ENCODE measurements at places on chromosomes 16 and 17.

DNA sequence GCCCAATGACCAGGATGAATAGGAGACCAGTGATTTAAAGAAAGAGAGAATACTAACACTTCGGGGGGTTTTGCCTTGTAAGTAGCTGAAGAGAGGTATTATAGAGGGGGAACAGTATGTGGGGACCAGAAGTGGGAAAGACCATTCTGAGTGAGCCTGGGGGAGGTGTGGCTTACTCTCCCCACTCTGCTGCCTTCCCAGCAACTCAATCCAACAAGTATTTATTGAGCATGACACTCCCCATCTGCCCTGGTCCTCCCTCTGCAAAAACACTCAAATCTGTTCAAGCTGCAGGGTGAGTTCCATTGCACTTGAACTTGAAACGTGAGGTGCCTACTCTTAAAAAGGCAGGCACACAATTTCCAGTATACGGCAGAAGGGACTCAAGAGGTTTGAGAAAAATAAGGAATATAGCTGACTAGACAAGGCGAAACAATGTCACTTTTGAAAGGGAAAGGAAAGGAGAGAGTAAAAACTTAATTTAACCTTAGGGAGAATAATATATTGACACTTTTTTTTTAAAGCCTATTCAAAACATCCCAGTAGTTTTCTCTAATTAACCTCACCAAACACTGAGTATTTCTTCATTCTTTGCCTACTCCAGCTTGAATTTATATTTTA is 8.2 kb downstream of the FAM117A start:
- no peak for DNase-seq

- DNase-seq, result no peak
Observed at GRCh38 chr17:49018116-49018612, 21.0 kb downstream of the IGF2BP1 start.

GRCh38 chr16:3155181-3155580 is 20.4 kb downstream of the ZNF213 start:
- DNase-seq, result no peak

DNA sequence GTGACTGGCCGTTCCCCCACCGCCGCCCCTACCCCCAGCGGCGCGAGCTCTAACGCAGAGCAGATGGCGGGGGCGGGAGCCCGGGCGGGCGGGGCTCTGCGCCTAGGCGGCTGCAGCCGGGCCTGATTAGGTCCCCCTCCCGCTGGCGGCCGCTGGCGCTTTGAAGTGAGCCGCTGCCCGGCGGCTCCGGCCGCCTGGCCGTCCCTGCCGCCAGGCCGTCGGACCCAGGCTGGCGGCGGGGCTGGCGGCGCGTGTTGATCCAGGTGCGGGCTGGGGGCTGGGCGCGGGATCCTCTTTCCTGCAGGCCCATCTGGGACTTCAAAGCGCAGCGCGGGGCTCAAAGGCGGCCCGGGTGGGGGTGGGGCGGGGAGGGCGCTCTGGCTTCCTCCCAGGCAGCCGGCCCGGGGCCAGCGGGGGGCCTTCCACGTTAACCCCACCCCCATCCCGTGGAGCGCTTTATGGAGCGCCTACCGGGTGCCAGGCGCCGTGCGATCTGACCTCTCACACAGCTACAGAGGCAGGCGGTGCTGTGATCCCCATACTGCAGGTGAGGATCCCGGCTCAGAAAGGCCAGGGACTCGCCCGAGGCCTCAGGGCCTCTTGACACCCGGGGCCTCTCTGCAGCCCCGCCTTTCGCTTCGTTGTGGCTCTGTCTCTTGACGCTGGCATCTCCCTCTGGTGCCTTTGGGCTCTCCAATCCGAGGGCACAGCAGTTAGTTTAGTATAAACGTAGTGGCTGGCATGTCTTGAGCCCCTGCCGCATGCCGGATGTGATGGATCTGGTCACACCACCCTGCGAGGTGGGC is 80.0 kb upstream of the NKD1 start:
- DNase-seq, result no peak

- DNase-seq, result no peak
Observed at GRCh38 chr17:45719335-45720071, 64.6 kb upstream of the CRHR1 start.

DNA sequence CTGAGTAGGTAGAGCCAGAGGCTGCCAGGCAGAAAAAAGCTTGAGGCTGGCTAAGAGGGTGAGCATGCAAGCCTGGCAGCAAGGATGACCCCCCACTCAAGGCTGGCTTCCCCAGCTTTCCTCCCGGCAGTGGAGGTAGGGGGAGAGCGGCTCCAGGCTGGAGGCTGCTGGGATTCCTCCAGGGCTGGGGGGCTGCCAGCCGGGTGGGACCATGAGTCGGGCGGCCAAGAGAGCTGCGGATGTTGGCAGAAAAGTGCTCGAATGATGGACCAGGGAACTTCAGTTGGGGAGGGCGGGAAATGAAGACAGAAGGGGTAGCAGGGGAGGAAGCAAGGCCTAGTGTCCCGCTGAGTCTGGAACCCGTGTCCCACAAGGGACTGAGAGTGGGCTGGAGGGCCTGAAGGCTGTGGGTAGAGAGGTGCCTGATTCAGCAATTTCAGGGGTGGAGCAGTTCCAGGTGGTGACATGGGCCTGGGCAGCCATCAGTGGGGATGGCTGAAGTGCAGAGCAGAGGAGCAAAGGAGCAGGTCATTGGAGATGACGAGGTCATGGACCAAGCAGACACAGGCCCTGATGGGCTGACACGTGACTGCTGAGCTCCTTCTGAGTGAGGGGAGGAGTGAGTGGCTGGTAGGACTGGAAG is 20.3 kb downstream of the HSD11B2 start:
- no peak for DNase-seq

DNA sequence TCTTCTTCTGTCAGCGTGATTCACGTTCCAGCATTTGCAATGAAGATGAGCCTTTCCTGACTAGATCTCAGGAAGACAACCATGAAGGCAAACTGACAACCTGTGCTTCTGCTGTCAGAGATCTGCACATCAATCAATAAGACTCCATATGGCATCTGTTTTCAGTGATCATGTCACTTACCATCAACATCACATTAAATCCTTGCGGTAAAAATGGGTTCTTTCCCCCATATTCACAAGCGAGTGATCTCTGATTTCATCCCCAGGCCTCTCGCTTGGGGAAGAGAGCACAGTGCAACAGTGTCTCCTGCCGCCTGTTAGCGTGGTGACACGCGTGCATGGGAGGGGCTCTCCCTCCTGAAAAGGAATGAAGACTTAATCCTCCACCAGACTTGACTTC is 11.1 kb downstream of the NACA2 start:
- no peak for DNase-seq

- peak; percentile 6 for DNase-seq
Observed at GRCh38 chr16:74862743-74863244, 88.2 kb upstream of the FA2H start.

GRCh38 chr17:11935734-11936406 is 61.4 kb downstream of the ZNF18 start:
- no peak for DNase-seq

- no peak for DNase-seq
Observed at GRCh38 chr17:29611351-29612093, 11.2 kb downstream of the CORO6 start.

- no peak for DNase-seq
Observed at GRCh38 chr17:79201536-79202227, 127.1 kb downstream of the ENGASE start.

DNA sequence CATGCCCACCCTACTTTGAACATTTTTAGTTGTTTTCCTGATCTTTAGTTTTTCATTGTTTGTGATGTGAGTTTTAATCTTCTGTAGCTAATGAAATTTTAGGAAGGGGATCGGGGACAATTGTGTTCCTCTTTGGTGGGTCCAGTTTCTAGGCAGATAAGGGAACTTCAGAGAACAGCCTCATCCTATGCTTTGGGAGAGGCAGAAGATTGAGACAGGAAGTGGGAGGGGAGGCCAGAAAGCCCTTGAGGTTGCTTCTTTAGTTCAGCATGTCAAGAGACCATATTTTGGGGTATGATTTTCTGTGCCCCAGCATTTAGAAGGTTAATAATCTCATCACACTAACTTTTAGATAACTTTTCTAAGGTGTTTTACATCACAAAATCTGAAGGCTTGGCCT is 191.0 kb downstream of the TANC2 start:
- peak; percentile 23 for DNase-seq

DNA sequence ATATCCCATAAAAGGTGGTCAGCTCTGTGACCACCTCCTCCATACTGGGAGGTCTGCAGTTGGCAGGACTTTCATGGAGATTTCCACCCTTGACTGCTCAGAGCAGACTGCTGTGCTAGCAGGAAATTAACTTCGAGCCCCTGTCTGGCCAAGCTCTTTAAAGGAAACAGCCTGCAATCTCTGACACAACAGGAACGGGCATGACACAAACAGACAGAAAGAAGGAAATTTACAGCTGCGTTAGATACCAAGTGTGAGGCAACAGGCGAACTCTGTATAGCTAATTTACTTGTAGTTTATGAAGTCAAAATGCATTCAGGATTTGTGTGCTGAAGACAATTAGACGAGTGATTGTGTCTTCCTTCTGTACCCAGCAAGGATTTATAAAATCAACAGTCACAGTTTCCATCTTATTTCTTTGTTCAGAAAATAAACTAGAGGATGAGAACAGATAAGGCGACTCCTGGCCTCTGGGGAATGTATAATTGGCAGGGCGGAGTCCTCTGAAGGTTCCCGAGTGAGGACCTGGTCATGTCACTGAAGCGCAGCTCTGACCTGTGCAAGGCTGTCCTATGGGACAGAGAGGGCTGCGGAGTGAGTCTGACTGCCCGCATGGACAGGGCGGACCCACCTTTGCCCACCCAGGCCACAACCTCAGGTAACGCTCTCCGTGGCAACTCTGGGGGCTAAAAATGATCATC is 16.1 kb downstream of the WIPI1 start:
- peak; percentile 54 for DNase-seq

DNA sequence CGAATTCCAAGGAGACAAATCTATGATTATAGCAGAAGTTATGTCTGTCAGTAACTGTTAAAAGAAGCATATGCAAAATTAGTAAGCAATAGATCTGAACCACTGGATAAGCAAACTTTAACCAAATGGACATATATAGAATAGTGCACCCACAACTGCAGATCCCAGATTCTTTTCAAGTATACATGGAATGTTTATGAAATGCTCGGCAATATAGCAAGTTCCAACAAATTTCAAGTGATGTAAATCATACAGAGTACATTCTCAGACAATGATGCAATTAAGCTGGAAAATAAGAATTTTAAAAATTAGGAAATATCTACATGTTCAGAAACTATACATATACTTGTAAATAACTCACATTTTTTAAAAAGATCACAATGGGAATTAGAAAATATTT is 8.4 kb upstream of the HELZ start:
- DNase-seq, result no peak

DNA sequence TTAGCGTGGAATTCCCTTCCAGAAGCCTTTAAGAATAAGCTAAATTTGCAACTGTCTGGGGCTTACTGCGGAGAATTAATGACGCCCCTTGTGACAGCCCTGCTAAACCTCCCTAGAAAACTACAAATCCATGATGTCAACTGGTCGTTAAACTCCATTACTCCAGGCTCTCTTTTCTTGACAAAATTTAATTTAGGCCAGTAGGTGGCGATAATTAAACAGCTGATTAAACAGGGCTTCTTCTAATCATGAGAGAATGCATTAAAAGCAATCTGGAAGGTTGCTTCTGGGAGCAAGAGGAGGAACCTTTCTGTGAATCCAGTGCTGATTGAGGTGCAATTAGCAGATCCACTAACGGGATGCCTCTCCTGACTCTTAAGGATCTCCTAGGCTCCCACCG is 8.1 kb upstream of the NLRP1 start:
- DNase-seq, result peak; percentile 42

GRCh38 chr17:30958187-30958586 is 12.7 kb upstream of the RNF135 start:
- peak; percentile 81 for DNase-seq

- peak; percentile 62 for DNase-seq
Observed at GRCh38 chr17:70230850-70231640, 61.7 kb downstream of the KCNJ2 start.

DNA sequence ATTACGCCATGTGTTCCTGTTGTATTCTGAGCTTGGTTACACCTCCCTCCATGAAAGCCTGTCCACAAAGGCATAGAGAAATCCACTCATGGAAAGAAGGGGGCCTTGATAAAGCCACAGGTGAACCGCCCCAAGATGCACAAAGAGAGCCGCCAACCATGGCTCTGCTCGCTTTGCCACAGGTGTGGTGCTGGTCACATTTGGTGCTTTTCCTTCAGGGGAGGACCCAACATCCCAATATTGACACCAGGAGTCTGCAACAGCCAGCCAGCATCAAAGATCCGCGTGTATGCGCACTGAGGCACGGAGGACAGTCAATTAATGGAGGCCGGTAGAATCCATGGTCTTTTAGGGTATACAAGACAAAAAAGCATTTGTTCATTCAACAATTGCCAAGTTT is 7.3 kb downstream of the ABCA3 start:
- DNase-seq, result no peak

- DNase-seq, result no peak
Observed at GRCh38 chr17:29710891-29711418, 88.2 kb upstream of the CORO6 start.

- DNase-seq, result no peak
Observed at GRCh38 chr17:40064971-40065768, 2.4 kb downstream of the THRA start.

DNA sequence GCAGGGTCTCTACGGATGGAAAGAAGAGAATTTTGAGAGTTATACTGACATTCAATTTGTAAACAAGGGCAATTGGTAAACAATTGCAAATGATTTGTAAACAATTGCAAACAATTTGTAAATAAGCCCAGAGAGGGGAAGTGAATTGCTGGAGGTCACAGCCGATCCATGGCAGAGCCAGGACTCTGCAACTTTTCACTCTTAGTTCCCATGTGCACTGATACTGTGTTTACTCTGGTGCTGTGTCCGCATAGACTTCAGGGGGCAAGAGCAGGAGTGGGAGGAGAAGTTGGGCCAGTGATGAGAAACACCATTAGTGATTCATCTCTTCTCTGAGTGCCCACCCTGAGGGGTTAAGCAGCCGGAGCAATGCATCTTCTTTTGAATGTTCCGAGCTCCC is 14.0 kb downstream of the SCNN1G start:
- no peak for DNase-seq

DNA sequence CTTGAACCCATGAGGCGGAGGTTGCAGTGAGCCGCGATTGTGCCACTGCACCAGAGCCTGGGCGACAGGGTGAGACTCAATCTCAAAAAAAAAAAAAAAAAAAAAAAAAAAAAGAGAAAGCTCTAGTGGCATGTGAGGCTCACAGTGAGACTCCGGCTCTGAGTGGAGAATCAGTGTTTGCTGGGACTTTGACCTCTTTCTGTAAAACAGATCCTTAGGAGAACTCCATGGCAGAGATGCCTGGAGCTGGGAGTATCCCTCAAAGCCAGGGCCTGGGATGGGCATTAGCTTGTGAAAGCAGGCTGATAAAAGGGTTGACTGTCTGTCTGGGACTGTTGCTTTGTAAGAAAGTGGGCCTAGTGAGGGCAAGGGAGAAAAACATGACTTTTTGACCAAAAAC is 46.4 kb downstream of the ZNF207 start:
- no peak for DNase-seq

DNA sequence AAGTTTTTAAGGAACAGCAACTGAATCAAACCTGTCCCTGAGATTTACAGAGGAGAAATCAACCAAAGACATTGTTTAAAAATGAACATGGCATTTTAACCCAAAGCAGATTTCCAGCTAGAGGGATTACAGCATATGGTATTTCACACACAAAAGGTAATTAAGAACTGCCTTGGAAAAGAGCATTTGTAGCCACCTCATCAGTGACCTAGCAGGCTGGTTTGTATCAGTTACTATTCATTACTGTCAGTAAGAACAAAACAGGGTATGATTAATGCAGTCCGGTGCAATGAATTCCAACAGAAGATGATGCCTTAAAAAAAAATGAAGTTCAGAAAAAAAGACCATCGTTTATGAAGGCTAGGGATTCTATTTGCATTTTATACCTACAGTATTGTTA is 219.9 kb downstream of the CHD9NB start:
- DNase-seq, result no peak

Data from CD14-positive monocyte (primary cell).